RWPE2 (cell line): ENCODE measurements at places on chromosomes 5 and 9.
A peak's percentile ranks its signal among the peaks of the same experiment; 100 is the strongest.

GRCh38 chr5:179495906-179496455 is 54.4 kb upstream of the RUFY1 start:
- no peak for DNase-seq
- H3K27ac ChIP-seq = no peak overlapping the region
- H3K4me3 ChIP-seq = no peak overlapping the region
- H3K4me1 ChIP-seq = no peaks in the 10 kb centered on the region
- H3K27me3 ChIP-seq = no peaks in the 10 kb centered on the region

DNA sequence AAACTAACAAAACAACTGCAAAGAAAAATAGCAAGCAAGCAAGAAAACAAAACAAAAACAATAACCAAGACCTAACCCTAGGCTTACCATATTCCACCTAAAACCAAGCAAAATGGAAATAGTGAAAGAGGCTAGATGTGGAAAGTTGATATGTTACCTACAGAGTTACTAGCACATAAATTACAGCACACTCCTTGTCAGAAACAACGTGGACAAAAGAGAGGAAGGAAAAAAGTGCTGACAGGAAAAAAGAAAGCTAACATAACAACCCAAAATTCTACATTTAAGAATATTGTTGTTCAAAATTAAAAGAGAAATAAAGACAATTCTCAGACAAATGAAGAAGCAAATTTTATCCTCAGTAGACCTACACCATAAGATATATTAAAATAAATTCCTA is 812.8 kb upstream of the NUDT12 start:
- H3K4me1 ChIP-seq = peaks cover 2% of the 10 kb centered on the region
- DNase-seq = no peak
- no peaks in the 10 kb centered on the region for H3K36me3 ChIP-seq
- no peak overlapping the region for H3K4me3 ChIP-seq

- H3K4me3 ChIP-seq = no peak overlapping the region
- H3K4me1 ChIP-seq = no peaks in the 10 kb centered on the region
- no peaks in the 10 kb centered on the region for H3K27me3 ChIP-seq
- H3K27ac ChIP-seq = no peak overlapping the region
- DNase-seq = no peak
These were observed 9.7 kb downstream of the FNIP1 start for GRCh38 chr5:131786900-131787692.

DNA sequence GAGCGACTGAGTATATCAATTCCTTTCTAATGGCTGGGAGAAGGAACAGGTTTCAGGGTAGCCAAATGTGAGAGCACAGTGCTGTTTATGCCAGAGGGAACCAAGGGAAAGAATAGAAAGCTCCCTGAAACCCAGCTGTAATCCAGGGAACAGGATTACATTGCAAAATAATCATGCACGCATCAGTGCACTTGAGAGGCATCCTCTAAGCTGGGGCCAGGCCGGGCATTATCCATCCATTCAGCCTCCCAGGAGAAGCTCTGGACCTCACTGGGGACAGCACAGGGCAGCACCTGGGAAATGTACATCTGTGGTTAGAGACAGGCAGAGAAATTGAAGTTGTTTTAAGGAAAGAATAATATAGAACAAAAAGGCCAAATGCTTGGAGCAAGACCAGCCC is 72.7 kb downstream of the MTRR start:
- H3K4me1 ChIP-seq = no peaks in the 10 kb centered on the region
- no peak overlapping the region for H3K27ac ChIP-seq
- no peaks in the 10 kb centered on the region for H3K36me3 ChIP-seq
- H3K27me3 ChIP-seq = peaks cover 12% of the 10 kb centered on the region
- H3K4me3 ChIP-seq = no peak overlapping the region

DNA sequence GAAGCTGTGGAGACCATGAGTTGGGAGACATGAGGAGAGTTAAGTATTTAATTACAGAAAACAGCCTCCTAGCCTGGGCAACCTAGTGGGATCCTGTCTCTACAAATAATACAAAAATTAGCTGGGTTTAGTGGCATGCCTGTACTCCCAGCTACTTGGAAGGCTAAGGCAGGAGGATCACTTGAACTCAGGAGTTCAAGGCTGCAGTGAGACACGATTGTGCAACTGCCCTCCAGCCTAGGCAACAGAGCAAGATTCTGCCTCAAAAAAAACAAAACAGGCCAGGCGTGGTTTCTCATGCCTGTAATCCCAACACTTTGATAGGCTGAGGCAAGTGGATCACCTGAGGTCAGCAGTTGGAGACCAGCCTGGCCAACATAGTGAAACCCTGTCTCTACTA is 52.6 kb downstream of the AQP7 start:
- H3K4me3 ChIP-seq = no peak overlapping the region
- H3K27ac ChIP-seq = no peak overlapping the region
- no peaks in the 10 kb centered on the region for H3K27me3 ChIP-seq
- H3K36me3 ChIP-seq = peaks cover 45% of the 10 kb centered on the region
- no peaks in the 10 kb centered on the region for H3K4me1 ChIP-seq

- no peak for DNase-seq
- H3K27me3 ChIP-seq = no peaks in the 10 kb centered on the region
- no peak overlapping the region for H3K27ac ChIP-seq
- H3K4me3 ChIP-seq = no peak overlapping the region
- H3K36me3 ChIP-seq = no peaks in the 10 kb centered on the region
- peaks cover 50% of the 10 kb centered on the region for H3K4me1 ChIP-seq
These were observed 79.1 kb downstream of the FEM1C start for GRCh38 chr5:115465431-115465830.

DNA sequence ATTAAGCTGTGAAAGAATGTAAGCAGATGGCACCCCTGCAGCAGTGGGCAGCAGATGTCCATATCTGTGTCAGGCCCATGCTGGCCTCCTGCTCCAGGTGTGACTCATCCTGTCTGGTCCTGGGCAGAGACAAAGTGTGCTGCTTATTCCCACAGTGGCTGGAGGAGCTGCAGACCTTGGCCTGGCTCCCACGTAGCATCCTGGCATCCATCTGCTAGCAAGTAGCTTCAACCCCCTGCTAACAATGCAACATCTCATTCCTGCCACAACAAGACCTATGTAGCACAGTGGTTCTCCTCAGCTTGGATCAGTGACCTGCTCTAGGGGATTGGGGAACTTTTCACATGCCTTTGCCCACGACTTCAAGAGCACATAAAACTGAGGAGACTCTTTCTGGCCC is 126.4 kb upstream of the SLC12A2 start:
- H3K27ac ChIP-seq = peak overlapping the region; percentile 3
- peaks cover 29% of the 10 kb centered on the region for H3K4me1 ChIP-seq
- no peak overlapping the region for H3K4me3 ChIP-seq
- no peaks in the 10 kb centered on the region for H3K27me3 ChIP-seq

DNA sequence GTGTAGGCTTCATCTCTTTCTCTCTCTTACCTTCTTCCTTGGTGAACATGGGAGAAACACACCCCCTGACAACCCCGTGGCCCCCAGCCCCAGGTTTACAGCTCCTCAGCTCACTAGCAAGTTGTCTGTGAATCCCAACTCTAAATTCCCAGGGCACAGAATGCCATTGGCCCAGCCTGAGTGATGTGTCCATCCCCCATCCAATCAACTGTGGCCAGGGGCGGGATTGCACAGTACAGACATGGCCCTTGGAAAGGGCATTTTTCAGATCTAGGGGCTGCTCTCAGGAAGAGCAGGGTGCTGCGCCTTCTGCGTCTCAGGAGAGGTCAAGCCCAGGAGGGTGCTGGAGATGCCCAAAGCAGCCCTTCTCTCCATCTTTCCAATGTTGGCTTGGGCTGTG is 48.2 kb upstream of the ASS1 start:
- no peaks in the 10 kb centered on the region for H3K27me3 ChIP-seq
- H3K27ac ChIP-seq = no peak overlapping the region
- no peak for DNase-seq
- H3K4me3 ChIP-seq = no peak overlapping the region
- H3K4me1 ChIP-seq = peaks cover 2% of the 10 kb centered on the region

DNA sequence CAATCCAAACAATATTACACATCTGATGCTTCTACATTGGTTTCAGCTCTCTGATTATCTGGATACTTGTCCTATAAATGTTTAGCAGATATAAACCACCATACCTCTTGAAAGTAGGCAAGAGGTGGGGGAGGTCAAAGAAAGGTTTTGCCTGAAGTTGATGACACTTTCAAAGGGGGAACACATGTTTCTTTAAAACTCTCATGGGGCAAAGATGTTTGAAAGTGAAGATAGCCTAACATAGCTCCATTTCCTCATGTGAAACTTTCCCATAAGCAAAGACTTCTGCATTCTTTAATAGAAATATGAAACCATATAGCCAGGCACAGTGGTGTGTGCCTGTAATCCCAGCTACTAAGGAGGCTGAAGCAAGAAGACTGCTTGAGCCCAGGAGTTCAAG is 62.1 kb downstream of the CETN3 start:
- H3K27ac ChIP-seq = no peak overlapping the region
- H3K4me1 ChIP-seq = no peaks in the 10 kb centered on the region
- H3K27me3 ChIP-seq = peaks cover 3% of the 10 kb centered on the region
- no peak for DNase-seq
- no peak overlapping the region for H3K4me3 ChIP-seq

DNA sequence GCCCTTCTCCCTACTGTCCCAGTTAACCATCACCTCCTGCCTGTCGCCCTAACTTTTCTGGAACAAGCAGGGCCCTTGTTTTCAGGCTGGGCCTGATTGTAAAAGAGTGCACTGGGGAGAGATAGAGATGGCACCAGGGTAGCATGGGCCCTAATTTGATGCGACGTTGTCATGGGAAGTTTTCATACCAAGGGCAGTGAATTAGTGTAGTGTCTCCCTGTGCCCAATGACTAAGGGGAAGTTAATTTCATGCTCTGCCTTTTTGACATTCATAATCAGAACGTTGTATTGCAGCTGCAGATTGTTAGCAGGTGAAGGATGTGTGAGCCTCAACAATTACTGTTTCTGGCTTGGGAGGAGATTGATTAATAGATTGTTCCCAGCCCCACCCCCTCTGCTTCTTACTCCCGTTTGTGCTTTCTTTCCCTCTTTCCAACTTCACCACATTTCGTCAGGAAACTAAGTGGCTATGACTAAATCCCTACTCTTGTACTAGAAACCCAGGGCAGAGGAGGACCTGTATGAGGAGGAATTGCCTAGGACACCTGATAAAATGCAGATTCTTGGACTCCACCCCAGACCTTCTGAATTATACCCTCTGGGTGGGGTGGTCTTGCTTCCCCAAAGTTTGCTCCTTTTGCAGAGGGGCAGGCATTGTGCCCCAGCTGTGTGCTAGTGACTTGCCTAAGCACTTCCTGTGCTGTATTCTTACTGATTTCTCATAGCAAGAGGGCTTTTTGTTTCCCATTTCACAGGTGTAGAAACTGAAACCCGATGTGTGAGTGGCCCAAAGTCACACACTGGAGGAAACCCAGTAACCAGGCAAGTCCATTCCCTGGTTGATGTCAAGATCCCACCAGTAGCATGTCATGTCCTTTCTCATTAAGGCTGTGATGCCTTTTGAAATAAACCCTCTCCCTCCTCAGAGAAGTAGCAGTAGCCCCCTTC is 56.3 kb downstream of the DAB2IP start:
- DNase-seq = no peak
- no peak overlapping the region for H3K4me3 ChIP-seq
- H3K36me3 ChIP-seq = peaks cover 5% of the 10 kb centered on the region; the same call in 1 of the 2 replicates
- H3K27me3 ChIP-seq = no peaks in the 10 kb centered on the region
- H3K4me1 ChIP-seq = peaks cover 18% of the 10 kb centered on the region

DNA sequence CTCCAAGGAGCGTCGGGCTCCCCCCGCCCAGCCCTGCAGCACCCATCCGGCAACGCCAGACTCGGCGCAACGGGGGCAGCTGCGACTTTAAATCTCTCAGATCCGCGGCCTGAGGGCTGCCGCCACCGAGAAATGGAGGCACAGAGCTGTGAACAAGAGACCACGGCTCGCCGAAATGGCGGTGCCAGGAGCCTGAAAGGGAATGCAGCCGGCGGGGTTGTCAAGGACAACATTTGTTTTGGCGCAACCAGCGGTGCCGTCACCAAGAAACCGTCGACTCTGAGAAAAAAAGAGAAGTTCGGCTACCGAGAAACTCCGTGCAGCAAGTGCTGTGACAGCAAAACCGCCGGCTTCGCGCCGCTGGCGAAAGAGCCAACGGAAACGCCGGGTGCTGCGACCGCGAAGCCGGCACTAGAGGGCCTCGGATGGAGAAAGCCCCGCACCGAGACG is 2.1 kb upstream of the ANXA2R start:
- H3K4me3 ChIP-seq = peak overlapping the region; percentile 37
- no peaks in the 10 kb centered on the region for H3K36me3 ChIP-seq
- no peak for DNase-seq
- H3K27ac ChIP-seq = peak overlapping the region; percentile 81
- no peaks in the 10 kb centered on the region for H3K27me3 ChIP-seq

DNA sequence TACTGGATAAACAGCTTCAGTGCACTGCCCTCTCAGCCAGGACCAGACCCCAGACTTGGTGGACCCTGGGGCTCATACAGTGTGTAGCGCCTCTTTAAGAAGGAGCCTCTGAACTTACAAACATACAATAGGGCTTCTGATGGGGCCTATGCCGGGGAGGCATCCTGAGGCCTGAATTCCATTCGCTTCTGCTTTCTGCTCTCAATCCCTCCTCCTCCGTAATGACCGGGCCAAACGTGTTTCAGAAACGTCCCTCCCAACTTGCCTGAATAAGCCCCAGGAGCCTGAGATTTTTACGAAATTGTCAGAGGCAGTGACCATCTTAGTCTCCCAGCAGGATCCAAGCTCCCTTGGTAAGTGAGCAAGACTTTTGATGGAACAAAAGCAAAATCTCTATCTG is 128.1 kb upstream of the BOD1 start:
- no peaks in the 10 kb centered on the region for H3K4me1 ChIP-seq
- H3K27me3 ChIP-seq = no peaks in the 10 kb centered on the region
- H3K4me3 ChIP-seq = no peak overlapping the region
- no peak for DNase-seq
- no peaks in the 10 kb centered on the region for H3K36me3 ChIP-seq

DNA sequence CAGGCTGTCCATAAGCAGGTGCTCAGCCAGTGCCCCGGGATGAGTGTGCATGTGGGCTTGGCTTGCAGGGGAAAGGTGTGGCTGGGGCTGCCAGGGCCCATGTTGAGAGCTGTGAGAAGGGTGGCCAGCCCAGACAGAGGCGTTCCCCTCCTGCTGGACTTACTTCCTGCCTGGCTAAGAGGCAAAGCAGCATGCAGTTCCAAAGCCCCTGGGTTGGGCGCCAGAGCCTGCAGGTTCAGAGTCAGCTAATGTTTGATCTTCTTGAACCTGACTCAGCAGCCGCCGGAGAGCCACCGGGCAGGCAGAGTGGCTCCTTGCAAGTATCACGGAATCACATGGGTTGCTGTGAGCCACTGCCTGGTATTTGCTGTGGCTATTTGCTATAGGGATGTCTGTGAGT is 168.4 kb upstream of the MAP1B start:
- no peaks in the 10 kb centered on the region for H3K27me3 ChIP-seq
- DNase-seq = no peak
- H3K27ac ChIP-seq = no peak overlapping the region

- no peak overlapping the region for H3K4me3 ChIP-seq
- no peak overlapping the region for H3K27ac ChIP-seq
- H3K36me3 ChIP-seq = no peaks in the 10 kb centered on the region
- H3K27me3 ChIP-seq = no peaks in the 10 kb centered on the region
- H3K4me1 ChIP-seq = no peaks in the 10 kb centered on the region
These were observed 334.4 kb downstream of the KCTD16 start for GRCh38 chr5:144504929-144505577.

- no peaks in the 10 kb centered on the region for H3K36me3 ChIP-seq
- peak overlapping the region; percentile 11 for H3K4me3 ChIP-seq
- no peak for DNase-seq
- H3K4me1 ChIP-seq = no peaks in the 10 kb centered on the region
These were observed 1.9 kb downstream of the LRRC26 start for GRCh38 chr9:137167747-137168572.

- DNase-seq = no peak
- peaks cover 17% of the 10 kb centered on the region for H3K36me3 ChIP-seq
- H3K27me3 ChIP-seq = no peaks in the 10 kb centered on the region
- H3K4me3 ChIP-seq = no peak overlapping the region
- H3K4me1 ChIP-seq = no peaks in the 10 kb centered on the region
These were observed 30.0 kb downstream of the ZCCHC7 start for GRCh38 chr9:37150415-37150814.
